ENCODE measurements at places on chromosomes 7 and 10.
A peak's percentile ranks its signal among the peaks of the same experiment; 100 is the strongest.

GRCh38 chr7:133301444-133301843 lies 48.6 kb downstream of the EXOC4 start:
- DNase-seq, result no peak
- H3K36me3 ChIP-seq, result peaks cover 4% of the 10 kb centered on the region
- no peak overlapping the region for H3K4me3 ChIP-seq
- no peak overlapping the region for H3K27ac ChIP-seq

GRCh38 chr10:70306181-70306705 lies 22.4 kb upstream of the NPFFR1 start:
- no peak overlapping the region for H3K4me3 ChIP-seq
- H3K36me3 ChIP-seq, result no peaks in the 10 kb centered on the region
- no peak overlapping the region for H3K27ac ChIP-seq
- H3K27me3 ChIP-seq, result no peaks in the 10 kb centered on the region

DNA sequence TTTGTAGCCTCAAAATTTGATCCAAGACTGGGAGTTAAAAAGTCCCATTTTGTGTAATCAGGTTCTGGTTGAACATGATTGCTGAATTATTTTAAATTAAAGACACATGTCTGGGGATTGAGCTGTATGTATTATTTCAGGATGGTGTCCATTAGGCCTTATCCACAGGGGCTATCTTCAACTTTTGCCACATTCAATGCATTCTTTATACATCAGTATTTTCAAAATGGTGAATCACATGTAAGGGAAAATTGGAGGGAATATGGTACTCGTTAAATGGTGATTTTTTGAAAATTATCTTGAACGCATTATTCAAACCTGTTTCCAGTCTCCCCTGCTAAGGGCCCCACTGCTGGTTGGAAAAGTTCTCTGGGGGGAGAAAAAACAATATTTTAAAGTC lies 367.7 kb upstream of the NPVF start:
- H3K27ac ChIP-seq, result no peak overlapping the region
- DNase-seq, result no peak
- H3K27me3 ChIP-seq, result no peaks in the 10 kb centered on the region
- H3K36me3 ChIP-seq, result no peaks in the 10 kb centered on the region

DNA sequence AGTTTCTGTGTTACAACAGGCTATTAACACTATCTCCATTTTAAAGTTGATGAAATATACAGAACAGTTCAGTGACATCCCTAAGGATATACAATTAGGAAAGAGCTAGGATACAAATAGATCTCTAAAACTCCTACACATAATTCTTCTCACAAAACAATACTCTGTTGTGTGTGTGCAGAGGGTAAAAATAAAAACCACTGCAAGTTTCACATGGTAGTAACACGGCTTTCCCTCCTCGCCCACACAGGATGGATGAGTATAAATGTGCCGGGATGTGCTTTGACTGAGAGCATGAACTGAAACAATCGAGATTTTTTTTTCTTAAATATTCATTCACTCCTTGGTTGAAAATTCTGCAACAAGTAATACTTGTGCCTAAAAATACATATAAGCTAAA lies 131.5 kb upstream of the C1QL3 start:
- H3K4me3 ChIP-seq, result no peak overlapping the region
- H3K36me3 ChIP-seq, result no peaks in the 10 kb centered on the region
- no peaks in the 10 kb centered on the region for H3K27me3 ChIP-seq
- no peak for DNase-seq

GRCh38 chr7:153103202-153103601 lies 343.6 kb downstream of the ACTR3B start:
- H3K36me3 ChIP-seq, result no peaks in the 10 kb centered on the region
- no peak overlapping the region for H3K27ac ChIP-seq
- no peak overlapping the region for H3K4me3 ChIP-seq
- H3K27me3 ChIP-seq, result no peaks in the 10 kb centered on the region

- DNase-seq, result no peak
- H3K27me3 ChIP-seq, result no peaks in the 10 kb centered on the region
- peaks cover 14% of the 10 kb centered on the region for H3K4me1 ChIP-seq
- peaks cover 13% of the 10 kb centered on the region for H3K36me3 ChIP-seq
Observed at GRCh38 chr7:66078067-66078466, 2.4 kb downstream of the ASL start.

DNA sequence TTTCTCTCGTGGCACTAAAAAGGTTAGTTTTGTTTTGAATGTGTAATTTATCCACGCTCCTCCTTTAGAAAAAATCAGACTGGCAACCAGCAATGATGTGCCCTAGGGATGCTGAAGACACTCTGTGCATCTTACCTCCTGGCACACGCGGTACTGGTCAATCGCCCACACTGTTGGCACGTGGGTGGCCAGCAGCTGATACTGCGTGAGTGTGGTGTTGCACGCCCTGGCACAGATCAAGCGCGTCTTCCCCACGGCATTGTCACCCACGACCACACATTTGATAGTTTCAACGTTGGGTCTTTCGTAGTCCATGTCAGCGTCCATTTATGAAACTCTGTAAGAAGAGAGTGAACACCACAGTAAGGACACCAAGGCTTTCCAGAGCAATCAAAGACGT lies 32.8 kb downstream of the RHOBTB1 start:
- H3K4me3 ChIP-seq, result peak overlapping the region; percentile 44

Data from thoracic aorta (tissue), 2 donors.